ENCODE measurements at places on chromosomes 7 and 10.

DNA sequence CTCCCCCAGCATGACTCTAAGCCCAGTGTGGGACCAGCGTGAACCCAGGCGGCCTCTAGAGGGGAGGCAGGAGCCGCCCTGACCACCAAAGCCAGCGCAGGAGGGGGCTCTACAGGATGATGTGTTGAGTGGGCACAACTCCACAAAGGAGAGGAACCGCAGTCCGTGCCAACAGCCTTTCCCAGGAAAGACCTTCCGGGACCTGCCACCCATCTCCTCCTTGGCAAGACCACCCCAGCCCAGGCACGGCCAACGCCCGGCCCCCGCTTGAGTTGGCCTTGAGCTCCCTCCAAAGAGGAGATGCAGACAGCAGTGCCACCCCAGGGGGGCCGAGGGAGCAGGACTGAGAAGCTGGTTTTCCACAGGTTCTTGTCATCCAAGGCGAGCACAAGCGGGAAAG is 38.9 kb downstream of the PTPRN2 start:
- no peak for DNase-seq

DNA sequence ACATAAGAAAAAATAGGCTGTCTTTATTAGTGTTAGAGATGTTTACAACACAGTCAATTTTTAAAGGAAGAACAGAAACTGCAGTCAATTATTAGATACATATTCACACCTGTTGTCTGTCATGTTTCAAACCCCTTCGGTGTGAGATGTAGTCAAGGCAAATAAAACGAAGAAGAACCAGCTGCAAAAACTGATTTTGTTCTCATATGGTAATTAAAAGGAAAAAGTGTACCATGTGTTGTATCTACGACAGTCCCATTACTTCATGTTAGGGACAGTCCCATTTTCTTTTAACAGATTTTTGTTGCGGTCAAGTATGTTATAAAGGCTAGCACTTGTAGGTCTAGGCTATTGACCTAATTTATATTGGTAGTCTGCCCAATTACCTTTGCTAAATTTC is 149.4 kb downstream of the LRRN3 start:
- DNase-seq, result no peak

- DNase-seq, result peak; percentile 69
These were observed 73.0 kb downstream of the UBE3C start for GRCh38 chr7:157211690-157212089.

GRCh38 chr10:71244431-71245419 is 32.4 kb downstream of the UNC5B start:
- DNase-seq, result peak; percentile 81

DNA sequence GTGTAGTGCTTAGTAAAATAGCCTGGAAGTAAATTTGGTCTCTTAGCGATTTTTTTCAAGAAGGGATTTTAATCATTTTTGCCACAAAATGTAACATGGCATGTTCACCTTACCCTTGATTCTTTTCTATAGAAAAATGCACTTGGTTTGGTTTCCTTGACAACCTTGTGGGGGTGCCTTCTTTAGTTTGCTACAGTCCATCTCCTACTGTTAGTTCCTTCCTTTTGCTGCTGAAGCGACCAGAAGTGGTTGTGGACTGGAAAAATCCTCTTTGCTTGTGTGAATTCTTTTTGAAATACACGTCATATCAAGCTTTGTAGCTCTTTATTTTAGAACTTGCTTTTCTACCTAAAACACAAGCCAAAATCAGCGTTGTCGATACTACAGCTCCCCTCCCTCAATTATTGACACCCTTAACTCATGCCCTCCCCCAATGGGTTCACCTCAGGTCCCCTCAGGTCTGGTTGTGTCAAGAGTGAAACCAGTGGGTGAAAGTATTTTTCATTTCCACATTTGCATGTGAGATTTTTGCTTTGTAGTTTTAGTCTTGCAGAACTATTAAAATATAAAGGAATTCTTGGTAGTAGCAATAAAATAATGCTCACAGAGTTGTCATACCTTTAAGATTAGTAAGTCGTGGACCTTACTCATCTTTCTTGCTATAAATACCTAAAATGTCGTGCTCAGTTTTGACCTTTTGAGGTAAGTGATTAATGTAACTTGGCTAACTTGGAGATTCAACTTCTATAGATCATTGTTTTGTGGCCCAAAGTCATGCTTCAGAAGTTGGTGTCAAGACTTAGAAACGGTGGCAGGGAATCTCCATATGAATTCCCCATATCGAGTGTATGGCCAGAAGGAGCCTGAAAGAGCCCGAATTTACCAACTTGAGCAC is 1.5 kb downstream of the ACTR3B start:
- DNase-seq, result peak; percentile 77

DNA sequence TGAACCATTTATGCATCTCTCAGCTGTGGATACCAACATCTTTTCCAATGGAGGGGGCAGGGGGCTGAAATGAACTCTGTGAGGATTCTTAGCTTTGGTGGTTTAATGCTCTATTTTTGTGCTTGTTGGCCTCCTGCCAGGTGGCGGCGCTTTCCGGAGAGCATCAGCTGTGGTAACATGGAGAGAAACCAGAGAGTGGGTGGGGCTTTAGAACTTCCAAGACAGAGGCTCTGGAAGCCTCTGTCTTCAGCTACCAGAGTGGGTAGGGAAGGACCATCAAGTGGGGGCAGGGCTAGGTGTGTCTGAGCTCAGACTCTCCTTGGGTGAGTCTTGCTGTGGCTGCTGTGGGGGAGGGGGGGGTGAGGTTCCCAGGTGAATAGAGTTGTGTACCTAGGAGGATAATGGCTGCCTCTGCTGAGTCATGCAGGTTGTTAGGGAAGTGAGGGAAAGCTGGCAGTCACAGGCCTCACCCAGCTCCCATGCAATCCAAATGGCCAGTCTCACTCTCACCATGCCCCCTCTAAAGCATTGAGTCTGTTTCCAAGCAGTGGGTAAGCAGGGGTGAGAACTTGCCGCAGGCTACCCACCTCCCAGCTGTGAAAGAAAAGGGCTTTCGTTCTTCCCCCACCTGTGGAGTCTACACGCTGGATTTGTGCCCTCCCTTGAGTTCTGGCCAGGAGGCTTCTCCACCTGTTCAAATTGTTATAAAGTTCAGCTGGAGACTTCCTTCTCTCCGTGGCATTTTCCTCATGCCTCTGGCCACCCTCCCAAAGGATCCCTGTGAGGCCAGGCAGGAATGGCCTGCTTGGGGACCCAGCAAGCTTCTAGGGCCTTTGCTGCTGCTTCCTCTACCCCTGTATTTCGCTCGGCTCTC is 527.0 kb downstream of the NEBL start:
- DNase-seq, result no peak

DNA sequence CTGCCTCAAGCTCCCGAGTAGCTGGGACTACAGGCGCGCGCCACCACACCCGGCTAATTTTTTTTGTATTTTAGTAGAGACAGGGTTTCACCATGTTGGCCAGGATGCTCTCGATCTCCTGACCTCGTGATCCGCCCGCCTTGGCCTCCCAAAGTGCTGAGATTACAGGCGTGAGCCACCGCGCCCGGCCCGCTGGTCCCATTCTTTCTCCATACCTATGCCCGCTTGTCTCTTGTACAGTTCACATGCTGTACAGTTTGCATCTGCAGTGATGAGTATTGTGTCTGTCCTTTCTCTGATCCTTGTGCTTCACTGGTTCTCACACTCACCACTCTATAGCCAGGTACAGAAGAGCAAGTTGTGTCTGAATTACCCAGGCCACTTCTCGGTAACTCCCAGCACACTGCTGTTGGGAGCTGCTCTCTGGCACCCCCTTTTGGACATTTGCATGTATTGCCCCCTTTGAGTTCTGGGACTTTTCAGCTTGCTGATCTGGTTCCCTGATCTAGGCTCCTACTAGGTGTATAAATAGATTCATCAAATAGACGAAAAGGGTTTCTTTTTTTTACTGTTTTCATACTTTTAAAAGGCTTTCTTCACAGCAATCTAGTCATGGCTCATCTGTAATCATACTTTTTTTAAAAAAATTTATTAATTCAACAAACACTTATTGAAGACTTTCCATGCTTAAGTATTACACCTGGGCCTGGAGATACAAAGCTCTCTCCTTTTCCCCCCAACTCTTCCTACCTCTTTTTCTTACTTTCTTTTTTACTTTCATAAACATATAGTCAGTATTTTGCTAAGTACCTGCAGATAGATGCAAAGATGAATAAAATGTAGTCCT is 53.5 kb downstream of the AOAH start:
- peak; percentile 54 for DNase-seq

GRCh38 chr7:28579571-28579970 is 167.3 kb downstream of the CREB5 start:
- DNase-seq, result peak; percentile 31

- peak; percentile 66 for DNase-seq
These were observed 71.7 kb downstream of the PRLHR start for GRCh38 chr10:118523775-118524174.

All from fibroblast of skin of right biceps (primary cell).